ENCODE measurements at places on chromosomes 5 and 9. TPM values are rescaled to one million over a fixed set of nuclear protein-coding genes. Genes with fewer than 3 reads are reported as not detected.

RMRP gene
- total RNA-seq, result 35,708 TPM

CATSPER3 gene
- 0.54 TPM for total RNA-seq

NEUROG1 gene
- 222 TPM for total RNA-seq

GPX8 gene
- 2.7 TPM for total RNA-seq

FOXD4L5 gene
- not detected for total RNA-seq

ENTPD8 gene
- total RNA-seq, result 1.0 TPM

SV2C gene
- 17.8 TPM for total RNA-seq

SPACA9 gene
- 5.0 TPM for total RNA-seq

LCN6 gene
- total RNA-seq, result not detected

DNA sequence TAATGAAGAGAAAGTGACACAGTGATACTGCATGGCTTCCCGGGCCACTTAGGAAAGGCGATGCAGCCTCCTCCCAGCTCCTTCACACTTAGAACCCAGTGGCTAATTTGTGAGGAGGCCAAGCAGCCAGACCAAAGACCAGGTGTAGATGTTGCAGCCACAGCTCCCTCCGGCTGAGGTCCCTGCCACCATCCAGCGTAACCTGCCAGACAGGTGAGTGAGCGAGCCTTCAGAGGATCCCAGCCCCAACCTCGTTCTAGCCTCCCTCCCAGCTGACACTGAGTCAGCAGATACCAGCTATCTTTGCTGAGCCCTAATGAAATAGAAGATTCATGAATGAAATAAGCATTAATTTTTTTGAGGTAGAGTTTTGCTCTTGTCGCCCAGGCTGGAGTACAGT lies 59.7 kb downstream of the COL23A1 start:
- H3K36me3 ChIP-seq, result no peaks in the 10 kb centered on the region
- H3K27ac ChIP-seq, result no peak overlapping the region
- H3K4me3 ChIP-seq, result no peak overlapping the region
- peaks cover 10% of the 10 kb centered on the region for H3K4me1 ChIP-seq
- H3K27me3 ChIP-seq, result peaks cover 2% of the 10 kb centered on the region

DNA sequence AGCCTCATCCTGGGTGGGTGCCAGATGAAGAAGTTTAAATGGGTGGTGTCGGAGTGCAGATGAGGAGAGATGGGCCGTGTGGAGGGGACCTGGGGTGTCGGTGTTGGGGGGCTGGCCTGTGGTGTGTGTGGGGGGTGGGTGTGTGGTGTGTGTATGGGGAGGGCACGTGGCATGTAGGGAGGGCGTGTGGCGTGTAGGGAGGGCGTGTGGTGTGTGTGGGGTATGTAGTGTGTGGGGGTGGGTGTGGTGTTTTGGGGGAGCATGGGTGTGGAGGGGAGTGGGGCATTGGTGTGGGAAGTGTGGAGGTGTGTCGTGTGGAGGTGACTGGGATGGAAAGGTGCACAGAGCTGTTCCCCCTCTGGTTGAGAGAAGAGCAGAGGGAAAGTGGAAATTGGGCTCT lies 34.5 kb downstream of the SLC46A2 start:
- peaks cover 27% of the 10 kb centered on the region for H3K4me1 ChIP-seq
- H3K27me3 ChIP-seq, result peaks cover 7% of the 10 kb centered on the region
- no peak for DNase-seq
- no peak overlapping the region for H3K4me3 ChIP-seq

GRCh38 chr9:4674783-4675182 lies 4.6 kb upstream of the CDC37L1 start:
- H3K4me3 ChIP-seq, result no peak overlapping the region
- no peak for DNase-seq
- no peaks in the 10 kb centered on the region for H3K4me1 ChIP-seq
- H3K27ac ChIP-seq, result no peak overlapping the region

DNA sequence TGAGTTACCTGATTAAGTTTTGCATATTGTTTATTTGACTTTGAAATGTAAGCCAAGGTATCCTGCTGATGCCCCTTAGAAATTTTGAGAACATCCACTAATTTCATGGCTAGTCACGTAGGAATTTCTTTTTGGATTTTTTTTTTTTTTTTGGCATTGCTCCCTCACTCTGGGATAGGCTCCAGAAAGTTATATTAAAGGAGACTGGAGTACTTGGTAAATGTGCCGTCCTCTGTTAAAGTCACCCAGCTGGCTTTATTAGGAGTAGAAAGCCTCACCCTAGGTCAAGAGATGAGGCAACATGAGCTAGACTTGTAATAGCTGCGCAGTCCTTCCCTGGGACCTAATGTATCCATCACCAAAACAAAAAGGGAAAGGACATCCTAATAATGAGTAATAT lies 3.1 kb downstream of the KCTD16 start:
- H3K4me1 ChIP-seq, result peaks cover 9% of the 10 kb centered on the region
- DNase-seq, result no peak
- no peaks in the 10 kb centered on the region for H3K27me3 ChIP-seq
- H3K36me3 ChIP-seq, result no peaks in the 10 kb centered on the region
- H3K27ac ChIP-seq, result no peak overlapping the region
- H3K4me3 ChIP-seq, result no peak overlapping the region

DNA sequence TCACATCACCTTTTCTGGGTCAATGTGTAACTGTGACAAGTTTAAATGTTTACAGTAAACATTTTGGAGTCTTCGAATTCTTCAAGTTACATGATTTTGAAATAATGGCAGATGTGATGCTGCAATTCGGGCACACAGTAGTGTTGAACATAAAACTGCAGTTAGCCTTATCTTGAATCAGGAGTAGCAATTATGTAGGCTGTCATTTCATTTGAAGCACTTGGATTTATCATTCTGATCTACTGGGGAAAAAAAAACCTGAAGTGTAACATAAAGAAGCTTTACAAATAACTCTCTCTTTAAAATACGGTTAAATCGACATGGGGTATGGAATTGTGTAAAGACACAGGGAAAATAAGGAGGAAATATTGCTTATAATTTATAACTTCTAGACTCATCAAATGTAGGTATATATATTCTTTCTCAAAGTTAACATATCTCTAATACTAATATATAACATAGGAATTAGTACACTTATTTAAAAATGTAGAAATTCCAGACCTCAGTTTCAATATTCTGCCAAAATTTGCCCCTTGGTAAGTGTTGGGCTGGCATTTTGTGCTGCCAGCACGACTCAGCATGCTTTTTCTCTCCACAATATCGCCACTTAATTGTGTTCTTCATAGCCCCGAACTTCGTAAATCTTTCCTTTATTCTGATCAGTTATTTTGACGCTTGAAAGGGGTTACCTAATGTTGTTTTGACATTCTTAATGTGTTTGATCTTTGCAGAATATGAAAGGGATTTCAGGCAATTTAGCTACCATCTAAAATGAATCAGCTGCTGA lies 226.7 kb downstream of the PRR16 start:
- H3K4me3 ChIP-seq, result no peak overlapping the region
- no peak overlapping the region for H3K27ac ChIP-seq
- DNase-seq, result no peak
- H3K4me1 ChIP-seq, result no peaks in the 10 kb centered on the region

DNA sequence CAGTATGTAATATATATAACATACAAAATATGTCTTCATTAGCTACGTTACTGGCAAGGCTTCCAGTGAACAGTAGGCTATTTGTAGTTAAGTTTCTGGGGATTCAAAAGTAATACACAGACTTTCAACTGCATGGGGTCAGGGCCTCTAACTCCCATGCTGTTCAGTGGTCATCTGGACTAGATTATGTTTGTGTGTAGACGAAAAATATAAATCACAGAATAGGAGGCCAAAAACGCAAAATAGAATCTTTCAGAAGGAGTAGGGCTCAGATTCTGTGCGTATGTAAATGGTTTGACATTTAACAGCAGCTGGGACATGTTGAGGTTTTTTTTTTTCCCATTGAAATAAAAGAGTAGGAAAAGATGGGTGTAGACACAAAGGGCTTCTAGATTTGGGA lies 1048.7 kb upstream of the WWC1 start:
- H3K36me3 ChIP-seq, result no peaks in the 10 kb centered on the region
- DNase-seq, result no peak
- H3K27me3 ChIP-seq, result peaks cover 3% of the 10 kb centered on the region
- peaks cover 6% of the 10 kb centered on the region for H3K4me1 ChIP-seq

- H3K27me3 ChIP-seq, result peaks cover 7% of the 10 kb centered on the region
- no peak for DNase-seq
These were observed 39.4 kb downstream of the UBE2QL1 start for GRCh38 chr5:6488021-6488420.

DNA sequence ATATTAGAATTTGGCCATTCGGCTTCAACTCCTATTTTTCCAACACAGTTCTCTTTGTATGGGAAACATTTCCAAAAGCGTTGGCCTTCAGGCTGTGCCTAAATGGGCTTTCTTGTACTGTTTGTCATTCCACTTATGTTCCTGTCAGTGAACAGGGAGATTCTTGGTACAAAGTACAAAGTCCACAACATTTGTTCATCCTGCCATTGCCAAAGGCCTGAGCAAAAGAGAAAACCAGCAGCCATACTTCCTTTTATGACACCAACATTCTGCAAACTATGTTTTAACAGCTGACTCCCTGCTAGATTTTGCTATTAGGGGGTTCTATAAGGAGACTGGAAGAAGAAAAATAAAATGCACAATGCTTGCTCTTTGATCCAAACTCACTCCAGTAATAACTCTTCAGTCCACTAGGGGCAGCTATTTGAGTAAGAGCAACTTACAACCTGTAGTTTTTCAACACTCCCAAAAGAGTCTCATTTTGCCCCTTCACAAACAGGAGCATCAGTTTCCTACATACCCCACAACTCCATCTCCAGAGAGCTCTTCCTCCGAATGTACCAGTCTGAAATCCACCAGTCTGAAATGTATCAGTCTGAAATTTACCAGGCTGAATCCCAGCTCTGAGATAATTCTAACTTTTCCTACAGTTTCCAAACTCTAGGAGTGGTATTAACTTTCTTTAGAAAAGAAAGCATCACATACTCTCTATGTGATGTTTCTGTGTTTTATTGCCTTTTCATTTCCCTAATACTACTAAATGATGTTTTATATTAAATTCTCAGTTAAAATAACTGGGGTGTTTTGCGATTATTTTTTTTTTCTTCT lies 693.8 kb downstream of the DNAH5 start:
- DNase-seq, result no peak
- H3K4me3 ChIP-seq, result no peak overlapping the region
- H3K4me1 ChIP-seq, result no peaks in the 10 kb centered on the region
- no peaks in the 10 kb centered on the region for H3K36me3 ChIP-seq

- peaks cover 11% of the 10 kb centered on the region for H3K4me1 ChIP-seq
- H3K4me3 ChIP-seq, result no peak overlapping the region
- H3K27me3 ChIP-seq, result peaks cover 5% of the 10 kb centered on the region
- DNase-seq, result no peak
- no peaks in the 10 kb centered on the region for H3K36me3 ChIP-seq
These were observed 448.4 kb upstream of the TLE4 start for GRCh38 chr9:79123415-79123814.

- H3K4me3 ChIP-seq, result no peak overlapping the region
- no peak overlapping the region for H3K27ac ChIP-seq
- no peaks in the 10 kb centered on the region for H3K4me1 ChIP-seq
- H3K27me3 ChIP-seq, result peaks cover 2% of the 10 kb centered on the region
- H3K36me3 ChIP-seq, result no peaks in the 10 kb centered on the region
These were observed 26.3 kb upstream of the CRHBP start for GRCh38 chr5:76926329-76927105.

DNA sequence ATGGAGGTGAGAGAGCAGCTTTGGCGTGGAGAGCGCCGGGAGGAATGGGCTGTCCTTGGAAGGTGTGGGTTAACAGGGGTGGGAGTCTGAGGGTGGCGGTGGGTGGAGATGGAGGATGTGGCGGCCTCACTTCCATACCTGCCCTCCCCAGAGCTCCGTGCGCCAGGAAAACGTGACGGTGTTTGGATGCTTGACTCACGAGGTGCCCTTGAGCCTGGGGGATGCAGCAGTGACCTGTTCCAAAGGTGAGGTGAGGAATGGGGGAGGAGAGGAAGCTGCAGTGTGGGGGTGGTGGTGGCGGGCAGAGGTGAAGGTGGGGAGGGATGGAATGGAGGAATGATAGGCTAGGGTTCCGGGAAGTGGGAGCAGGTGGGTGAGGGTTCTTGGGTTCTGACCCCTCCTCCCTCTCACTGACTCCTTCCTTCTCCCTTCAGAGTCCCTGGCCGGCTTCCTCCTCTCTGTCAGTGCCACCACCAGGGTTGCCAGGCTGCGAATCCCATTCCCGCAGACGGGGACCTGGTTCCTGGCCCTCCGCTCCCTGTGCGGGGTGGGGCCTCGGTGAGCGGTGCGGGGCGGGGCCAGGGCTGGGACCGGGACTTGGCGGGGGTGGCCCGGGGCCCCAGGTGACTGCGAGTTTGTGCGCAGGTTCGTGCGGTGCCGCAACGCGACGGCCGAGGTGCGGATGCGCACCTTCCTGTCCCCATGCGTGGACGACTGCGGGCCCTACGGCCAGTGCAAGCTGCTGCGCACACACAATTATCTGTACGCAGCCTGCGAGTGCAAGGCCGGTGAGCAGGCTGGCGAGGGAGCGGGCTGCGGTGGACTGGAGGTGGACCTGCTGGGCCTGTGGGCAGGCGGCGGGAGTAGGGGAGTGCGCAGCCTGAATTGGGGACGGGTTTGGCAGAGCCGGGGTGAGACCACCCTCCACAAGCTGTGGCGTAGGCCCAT lies 17.1 kb downstream of the TMEM8B start:
- H3K27ac ChIP-seq, result no peak overlapping the region
- peaks cover 17% of the 10 kb centered on the region for H3K4me1 ChIP-seq
- H3K27me3 ChIP-seq, result peaks cover 5% of the 10 kb centered on the region
- DNase-seq, result no peak

- DNase-seq, result no peak
- no peak overlapping the region for H3K27ac ChIP-seq
- H3K27me3 ChIP-seq, result peaks cover 7% of the 10 kb centered on the region
- H3K4me3 ChIP-seq, result no peak overlapping the region
These were observed 475.5 kb downstream of the SPATA31A7 start for GRCh38 chr9:61665330-61665751.

- no peak overlapping the region for H3K27ac ChIP-seq
- no peaks in the 10 kb centered on the region for H3K27me3 ChIP-seq
- H3K4me3 ChIP-seq, result no peak overlapping the region
- H3K36me3 ChIP-seq, result no peaks in the 10 kb centered on the region
- no peaks in the 10 kb centered on the region for H3K4me1 ChIP-seq
These were observed 506.0 kb upstream of the CDH10 start for GRCh38 chr5:25150819-25151218.

- peaks cover 2% of the 10 kb centered on the region for H3K4me1 ChIP-seq
- no peak for DNase-seq
- no peaks in the 10 kb centered on the region for H3K27me3 ChIP-seq
- no peak overlapping the region for H3K4me3 ChIP-seq
- H3K36me3 ChIP-seq, result peaks cover 4% of the 10 kb centered on the region
- H3K27ac ChIP-seq, result no peak overlapping the region
These were observed 29.0 kb downstream of the LIFR start for GRCh38 chr5:38527475-38527874.

- H3K4me1 ChIP-seq, result no peaks in the 10 kb centered on the region
- peaks cover 13% of the 10 kb centered on the region for H3K27me3 ChIP-seq
- no peak for DNase-seq
- H3K4me3 ChIP-seq, result no peak overlapping the region
- H3K27ac ChIP-seq, result no peak overlapping the region
These were observed 40.0 kb downstream of the PSD2 start for GRCh38 chr5:139835656-139836055.

Measured in glutamatergic neuron (in vitro differentiated cells).